Inflammatory macrophage (primary cell): ENCODE measurements at places on chromosomes 1 and 21.

- DNase-seq = no peak
These were observed 123.0 kb downstream of the PEX14 start for GRCh38 chr1:10597492-10598388.

- no peak for DNase-seq
These were observed 1.1 kb downstream of the SOD1 start for GRCh38 chr21:31660591-31660990.

DNA sequence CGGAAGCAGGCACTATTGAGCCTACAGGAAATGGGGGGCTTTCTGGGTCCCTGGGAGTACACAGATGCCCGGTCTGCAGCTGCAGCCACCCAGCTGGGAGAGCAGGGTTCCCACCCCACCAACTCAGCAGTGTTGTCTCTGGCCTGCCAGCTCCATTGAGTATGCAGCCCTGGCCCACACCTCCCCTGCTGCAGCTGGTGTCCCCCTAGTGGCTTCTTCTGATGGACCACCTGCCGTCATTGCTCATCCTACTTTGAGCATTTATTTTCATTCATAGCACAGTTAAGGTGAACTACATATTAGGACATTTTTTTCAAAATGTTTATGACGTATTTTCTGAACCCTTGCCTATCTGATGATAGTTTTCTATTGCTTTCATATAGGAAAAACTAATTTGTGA, 189.8 kb upstream of the LYPLAL1 start:
- DNase-seq = no peak

GRCh38 chr1:221886311-221886710, 144.4 kb upstream of the DUSP10 start:
- no peak for DNase-seq

DNA sequence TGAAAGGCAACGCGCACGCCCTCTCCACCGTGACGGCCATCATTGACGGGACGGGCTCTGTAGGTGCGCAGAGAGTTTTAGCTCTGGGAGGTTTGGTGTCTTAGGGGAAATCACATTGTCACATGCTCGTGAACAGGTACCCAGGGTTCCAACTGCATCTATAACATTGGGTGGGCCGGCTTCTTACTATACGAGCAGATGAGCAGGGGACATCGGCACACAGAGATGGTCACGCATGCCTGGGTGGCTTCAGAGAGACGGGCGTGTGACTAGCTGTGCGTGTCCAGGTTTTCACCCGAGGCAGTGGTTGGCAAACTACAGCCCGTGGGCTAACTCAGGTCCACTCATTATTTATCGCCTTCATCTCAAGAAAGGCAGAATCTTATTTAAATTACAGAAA, 54.7 kb downstream of the SLC37A1 start:
- no peak for DNase-seq

DNA sequence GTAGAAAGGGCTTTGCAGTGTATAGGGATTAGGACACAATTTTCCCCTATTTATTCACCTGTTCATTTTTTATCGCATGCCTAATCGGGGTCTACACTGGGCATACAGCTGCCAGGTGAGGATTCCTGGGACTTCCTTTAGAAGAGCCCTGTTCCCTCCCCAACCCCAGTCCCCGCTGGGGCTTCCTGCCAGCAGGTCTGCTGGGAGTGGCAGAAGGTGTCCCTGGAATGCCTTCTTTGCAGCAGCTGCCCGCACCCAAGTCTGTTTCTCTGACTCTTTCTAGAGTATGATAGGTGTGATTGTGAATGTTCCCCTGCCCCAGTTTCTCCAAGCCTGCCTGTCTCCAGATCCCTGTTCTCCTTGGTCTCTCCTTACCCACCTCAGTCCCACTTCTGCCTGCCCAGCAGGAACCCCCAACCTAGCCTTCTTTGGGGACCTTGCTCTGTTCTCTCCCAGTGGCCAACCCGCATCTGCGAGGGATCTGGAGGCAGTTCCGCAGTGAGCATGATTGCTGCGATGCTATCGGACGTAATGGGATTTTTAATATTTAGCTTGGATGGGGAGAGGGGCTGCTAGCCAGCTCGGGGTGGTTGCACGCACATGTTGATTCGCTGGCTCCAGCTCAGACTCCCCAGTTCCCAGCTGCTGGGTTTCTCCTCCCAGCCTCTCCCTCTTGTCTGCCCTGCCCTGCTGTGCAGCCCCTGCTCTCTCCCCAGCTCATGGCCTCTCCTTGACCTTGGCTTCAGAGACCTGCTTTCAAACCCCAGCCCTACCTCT, 79.8 kb downstream of the EPHB2 start:
- DNase-seq = no peak

DNA sequence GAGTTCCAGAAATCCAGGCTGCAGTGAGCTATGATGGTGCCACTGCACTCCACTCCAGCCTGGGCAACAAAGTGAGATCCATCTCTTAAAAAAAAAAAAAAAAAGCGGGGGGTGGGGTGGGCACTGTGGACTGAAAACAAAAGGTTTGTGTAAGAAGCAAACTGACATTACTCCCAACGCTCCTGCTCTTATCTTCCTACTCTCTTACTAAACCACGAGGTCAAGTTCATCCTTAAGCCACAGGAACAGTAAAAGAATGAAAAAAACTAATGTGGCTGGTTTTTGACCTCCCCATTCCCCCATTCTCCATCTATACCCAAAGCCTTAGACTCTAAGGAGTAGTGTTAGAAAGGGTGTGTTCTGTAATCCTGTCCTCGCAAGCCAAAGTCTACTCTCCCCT, 30.8 kb downstream of the TFAP2E start:
- DNase-seq = no peak

GRCh38 chr1:205068001-205068400, 16.3 kb downstream of the TMEM81 start:
- DNase-seq = no peak

DNA sequence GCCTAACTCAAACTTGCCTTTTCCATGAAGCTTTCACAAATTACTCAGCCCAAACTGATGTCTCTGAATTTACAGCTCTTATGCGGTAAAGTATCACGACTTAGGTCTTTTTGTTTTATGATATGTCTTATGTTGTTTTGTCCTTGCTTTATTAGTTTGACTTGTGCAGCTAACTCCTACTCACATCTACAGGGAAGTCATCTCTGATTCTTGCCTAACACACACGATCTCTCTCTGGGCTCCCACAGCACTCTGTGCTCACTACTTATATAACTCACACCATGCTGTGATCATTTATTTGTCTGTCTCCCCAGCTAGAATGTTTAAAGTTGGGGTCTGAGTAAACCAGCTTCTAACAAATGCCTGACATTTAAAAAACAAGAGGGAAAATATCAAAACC, 9.3 kb upstream of the PI4KB start:
- DNase-seq = peak; percentile 64

DNA sequence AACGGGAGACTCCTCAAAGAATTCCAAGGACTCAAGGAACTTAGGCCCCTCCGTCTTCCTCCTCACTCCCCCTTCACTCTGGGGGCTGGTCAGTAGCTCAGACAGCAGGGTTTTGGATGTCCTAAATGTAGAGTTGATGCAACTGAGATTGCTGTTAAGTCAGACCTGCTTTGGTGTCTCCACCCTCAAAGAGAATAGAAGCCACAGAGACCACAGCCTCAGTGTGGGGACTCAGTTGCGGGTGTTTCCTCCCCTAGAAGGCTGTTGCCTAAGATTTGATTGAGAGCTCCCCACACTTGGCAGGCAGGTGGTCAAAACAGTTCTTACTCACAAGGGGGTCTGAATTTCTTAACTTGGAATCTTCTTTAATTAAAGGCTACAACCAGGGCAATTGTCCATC, 7.6 kb downstream of the MAN1C1 start:
- no peak for DNase-seq
